ENCODE measurements at places on chromosomes 5 and 9. TPM values are rescaled to one million over a fixed set of nuclear protein-coding genes. Genes with fewer than 3 reads are reported as not detected.

LCN15 gene
- not detected for total RNA-seq

EIF4EBP3 gene
- total RNA-seq = 0.75 TPM

ASPN gene
- total RNA-seq = not detected

FAM13B gene
- 13.3 TPM for total RNA-seq

ANKH gene
- total RNA-seq = 8.6 TPM

Measured in endothelial cell of coronary artery (primary cell).